BJ (cell line): ENCODE measurements at places on chromosomes 7 and 10. TPM values are rescaled to one million over a fixed set of nuclear protein-coding genes. Genes with fewer than 3 reads are reported as not detected.

- no peak for DNase-seq
Measured at GRCh38 chr10:106226828-106227227, 937.7 kb downstream of the SORCS1 start.

DNA sequence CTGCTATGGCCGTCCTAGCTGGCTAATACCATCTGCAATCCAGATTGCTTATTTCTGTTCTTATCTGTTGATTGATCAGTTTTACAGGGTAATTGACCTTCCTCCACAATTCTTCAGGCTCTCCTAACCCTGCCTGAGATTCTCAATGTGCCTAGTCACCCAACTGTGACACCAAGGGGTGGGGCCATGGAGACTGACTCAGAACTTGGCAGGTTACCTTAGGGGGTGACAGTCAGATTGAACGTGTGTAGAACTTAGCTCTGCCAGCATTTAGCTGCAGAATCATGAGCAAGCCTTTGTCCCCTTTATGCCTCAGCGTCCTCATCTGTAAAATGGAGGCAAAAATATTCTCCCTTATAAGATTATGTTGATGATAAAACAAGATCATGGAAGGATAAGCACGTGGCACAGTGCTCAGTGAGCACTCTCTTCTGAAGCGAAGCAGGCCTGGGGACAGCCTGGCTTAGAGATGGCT lies 19.1 kb upstream of the LEP start:
- peak; percentile 59 for DNase-seq

- no peak for DNase-seq
Measured at GRCh38 chr7:128099204-128099671, 68.0 kb upstream of the LRRC4 start.

DNA sequence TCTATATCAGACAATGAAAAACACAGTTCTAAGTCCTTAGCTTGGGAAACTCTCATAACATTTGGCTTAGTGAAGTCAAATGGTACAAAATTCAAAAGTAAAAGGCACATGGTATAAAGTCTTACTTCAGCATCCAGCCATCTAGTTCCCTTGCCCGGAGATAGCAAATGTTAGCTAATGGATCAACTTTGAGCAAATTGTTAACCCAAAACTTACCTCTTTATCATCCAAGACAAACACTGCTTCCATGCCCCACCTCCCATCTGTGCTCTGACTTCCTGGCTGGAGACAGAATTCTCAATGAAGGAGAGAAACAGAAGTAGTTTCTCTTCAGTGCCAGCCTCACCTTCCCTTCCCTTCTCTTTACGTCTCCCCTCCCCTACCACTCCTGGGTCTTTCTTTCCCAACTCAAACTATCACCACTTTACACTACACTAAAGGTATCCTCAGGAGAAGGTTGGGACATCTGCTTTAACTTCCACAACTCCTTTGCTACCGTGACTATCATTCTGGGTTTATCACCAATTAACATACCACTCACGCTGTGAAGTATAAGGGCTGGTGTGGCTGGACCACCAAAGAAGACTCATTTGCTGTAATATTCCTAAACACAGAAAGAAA lies 21.2 kb upstream of the ZNRF2 start:
- no peak for DNase-seq

DNA sequence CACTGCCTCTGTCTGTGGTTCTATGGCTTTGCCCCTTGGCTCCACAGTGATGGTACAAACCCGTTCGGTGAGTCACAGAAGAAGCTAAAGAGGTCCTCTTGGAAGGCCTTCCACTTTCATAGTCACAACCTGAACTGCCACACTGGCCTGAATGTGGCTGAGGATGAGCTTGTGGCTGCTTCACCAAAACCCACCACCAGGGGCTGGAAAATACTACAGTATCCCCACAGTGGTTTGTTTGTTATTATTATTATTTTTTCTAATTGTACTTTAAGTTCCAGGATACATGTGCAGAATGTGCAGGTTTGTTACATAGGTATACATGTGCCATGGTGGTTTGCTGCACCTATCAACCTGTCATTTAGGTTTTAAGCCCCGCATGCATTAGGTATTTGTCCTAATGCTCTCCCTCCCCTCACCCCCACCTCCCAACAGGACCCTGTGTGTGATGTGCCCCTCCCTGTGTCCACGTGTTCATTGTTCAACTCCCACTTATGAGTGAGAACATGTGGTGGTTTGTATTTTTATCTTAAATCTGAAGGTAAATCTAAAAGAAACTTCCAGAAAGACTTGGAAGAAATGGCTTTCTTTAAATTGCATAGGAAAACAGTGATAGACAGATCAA lies 160.8 kb upstream of the NPSR1 start:
- DNase-seq: no peak

GRCh38 chr7:95595746-95596197 lies 544 bp downstream of the PDK4 start:
- no peak for DNase-seq

DNA sequence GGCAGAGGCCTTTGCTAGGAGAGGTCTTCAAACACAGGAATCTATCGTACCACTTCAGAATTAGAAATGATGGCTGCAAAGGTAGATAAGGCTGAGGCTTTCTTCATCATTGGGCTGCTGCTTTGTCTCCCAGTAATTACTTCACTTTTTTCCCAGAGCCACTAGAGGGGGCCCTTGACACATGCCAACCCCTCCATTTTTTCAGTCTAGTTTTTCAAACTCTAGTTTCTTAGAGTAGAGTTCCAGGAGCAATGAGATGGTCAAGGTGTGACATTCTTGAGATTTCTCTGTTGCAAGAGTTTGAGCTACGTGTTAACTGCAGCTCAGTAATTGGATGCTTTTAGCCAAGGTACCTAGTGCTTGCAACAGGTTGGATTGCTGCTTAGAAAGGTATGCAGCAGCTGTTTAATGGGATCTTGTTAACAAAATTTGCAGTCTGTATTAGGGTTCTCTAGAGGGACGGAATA lies 33.8 kb upstream of the RBM20 start:
- DNase-seq: no peak

DNA sequence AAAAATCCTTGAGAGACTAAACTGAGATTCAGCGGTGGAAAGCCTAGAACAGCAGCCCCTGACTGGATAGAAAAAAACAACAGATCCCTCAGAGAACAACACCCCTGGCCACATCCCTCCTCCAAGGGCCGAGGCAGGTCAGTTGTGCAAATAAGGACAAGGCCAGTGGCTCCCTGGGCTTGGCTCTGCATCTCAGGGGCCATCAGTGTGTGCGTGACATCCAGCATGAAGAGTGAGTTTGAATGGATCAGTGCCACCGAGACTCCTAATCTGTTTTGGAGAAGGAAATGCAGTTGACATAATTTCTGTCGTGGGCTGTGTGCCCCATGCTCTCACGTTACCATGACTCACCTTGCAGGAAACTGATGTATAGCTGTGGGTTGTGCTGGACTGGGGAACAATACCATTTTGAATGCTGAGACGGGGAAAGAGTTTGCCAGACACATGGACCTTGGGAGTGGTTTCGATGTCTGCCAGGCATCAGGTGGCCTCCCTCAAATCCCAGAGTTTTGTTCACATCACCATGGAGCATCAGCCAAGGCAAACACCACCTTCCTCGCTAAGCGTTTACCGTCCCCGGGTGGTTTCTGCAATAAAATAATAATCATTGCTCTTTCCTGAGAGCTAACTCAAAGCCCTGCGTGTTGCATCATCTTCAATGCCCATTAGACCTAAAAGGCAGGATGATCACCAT lies 153.2 kb upstream of the FZD8 start:
- no peak for DNase-seq

DNA sequence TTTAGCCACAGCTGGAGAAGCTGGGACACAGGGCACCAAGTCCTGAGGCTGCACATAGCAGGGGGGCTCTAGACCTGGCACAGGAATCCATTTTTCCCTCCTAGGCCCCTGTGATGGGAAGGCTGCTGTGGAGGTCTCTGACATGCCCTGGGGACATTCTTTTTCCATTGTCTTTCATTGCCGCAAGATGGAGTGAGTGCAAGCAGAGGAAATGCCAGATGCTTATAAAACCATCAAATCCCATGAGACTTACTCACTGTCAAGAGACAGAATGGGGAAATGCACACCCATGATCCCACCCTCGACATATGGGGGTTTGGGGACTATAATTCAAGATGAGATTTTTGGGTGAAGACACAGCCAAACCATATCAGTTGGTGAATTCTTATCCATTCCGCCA lies 94.7 kb upstream of the FERD3L start:
- DNase-seq: no peak

GRCh38 chr7:93509303-93509702 lies 65.2 kb downstream of the CALCR start:
- DNase-seq: no peak

DNA sequence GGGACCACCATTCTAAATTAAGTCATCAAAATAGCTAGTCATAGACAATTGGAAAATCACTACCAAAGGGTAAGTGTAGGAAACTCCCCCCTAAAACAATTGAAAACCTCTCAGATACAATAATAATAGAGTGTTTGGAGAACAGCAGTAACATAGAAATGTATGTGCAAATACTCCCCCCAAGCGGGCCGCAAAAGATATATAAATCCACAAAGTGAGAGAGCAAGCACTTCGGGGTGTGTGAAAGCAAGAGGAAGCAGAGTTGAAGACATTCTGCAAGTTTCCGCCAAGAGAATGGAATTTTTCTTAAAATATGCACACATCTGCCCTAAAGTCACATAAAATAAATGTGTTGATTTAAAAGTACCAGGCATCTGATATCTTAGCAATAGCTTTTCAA lies 33.3 kb downstream of the CHCHD3 start:
- no peak for DNase-seq

DNA sequence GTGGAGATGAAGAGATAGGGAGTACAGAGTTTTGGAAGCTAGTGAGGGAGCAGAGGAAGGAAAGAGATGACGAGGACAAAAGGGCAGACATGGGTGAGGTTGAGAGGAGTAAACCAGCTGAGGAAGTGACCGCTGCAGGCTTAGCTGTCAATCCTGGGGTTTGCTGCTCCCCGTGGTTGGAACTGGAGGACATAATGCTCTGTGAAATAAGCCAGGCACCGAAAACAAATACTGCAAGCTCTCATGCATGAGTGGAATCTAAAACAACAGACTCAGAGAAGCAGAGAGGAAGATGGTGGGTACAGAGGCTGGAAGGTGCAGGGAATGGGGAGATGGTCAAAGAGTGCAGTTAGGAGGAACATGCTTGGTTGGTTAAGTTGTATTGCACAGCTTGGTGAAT lies 482.2 kb upstream of the C7orf33 start:
- no peak for DNase-seq

DNA sequence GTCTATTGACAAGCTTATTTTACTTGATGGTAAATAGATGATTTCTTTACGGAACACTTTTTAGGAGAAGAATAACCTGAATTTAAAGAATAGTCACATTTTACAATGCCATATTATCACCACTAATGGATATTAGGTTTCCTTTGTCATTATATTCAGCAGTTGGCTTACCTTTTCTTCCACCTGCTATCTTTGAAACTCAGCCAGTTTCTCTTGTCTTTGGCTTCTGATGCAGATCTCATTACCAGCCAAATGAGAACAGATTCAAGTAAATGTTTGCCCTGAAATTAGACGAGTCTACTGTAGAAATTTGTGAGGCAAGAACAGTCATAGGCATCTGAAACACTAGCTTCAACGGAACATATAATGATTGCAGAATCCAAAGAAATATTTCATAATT lies 85.5 kb upstream of the OIT3 start:
- DNase-seq: no peak

GRCh38 chr10:59829601-59830000 lies 76.3 kb upstream of the MRLN start:
- DNase-seq: no peak

- DNase-seq: no peak
Measured at GRCh38 chr7:116752305-116753074, 80.5 kb downstream of the MET start.

DNA sequence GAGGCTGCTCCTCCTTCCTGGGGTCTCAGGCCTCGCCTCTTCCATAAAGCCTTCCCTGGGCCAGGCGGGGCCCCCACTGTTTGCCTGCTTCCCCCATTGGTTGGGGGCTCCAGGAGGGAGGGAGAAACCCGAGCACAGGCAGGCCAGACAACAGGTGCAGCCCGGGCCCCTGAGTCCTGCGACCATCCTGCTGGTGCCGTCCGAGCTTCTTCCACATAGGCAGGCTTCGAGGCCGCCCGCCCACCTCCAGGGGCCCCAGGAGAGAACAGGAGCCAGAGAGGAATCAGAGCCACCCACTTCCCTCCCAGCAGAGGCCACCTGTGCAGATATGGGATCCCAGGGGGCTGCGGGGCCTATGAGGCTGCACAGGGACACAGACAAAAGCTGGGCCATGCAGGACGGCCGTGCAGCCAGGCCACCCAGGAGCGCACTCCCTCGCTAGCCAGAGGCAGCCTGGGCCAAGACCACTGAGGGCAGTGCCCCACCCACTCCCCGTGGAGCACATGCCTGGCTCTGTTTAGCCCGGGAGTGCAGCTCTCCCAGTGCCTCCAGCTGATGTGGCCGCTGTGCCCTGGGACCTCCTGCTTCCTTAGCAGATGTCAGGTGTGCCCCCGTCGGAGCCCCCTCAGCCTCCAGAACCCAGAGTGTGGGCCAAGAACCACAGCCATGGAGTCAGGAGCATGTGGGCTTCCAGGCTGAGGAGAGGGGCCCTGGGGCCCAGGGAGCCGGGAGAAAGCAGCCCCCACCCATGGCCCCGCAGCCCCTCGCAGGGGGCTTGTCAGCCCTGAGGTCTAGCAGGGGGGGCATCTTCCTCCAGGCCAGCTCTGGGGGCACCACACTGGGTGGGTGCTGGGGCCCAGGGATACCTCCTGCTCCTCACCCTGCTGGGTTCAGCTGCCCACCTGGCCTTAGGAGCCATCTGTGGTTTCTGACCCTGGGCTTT lies 59.9 kb upstream of the INPP5A start:
- no peak for DNase-seq

DNA sequence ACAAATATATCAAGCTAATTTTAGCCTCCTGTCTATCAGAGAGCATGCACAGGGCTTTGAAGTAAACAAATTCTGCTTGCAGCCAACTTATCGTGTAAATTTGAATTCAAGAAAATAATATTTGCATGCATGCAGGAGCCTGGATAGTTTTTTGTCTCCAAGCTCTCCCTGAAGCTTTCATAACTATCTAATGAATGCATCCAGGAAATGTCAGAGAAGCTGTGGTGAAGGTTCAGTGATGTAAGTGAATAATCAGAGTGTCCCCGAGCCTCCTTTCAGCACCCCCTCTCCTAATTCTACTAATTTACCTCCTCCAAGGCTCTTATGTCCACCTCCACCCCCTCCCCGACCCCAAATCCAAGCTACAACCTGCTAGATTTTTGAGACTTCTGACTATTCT lies 172.0 kb upstream of the ZNF32 start:
- no peak for DNase-seq

Gene DYNC1I1
- 0.06 and 0.11 TPM in 2 replicates for polyA plus RNA-seq

Gene TUBB8
- 0.10 TPM in 1 of 2 replicates, not detected in the other for polyA plus RNA-seq

Gene TCERG1L
- not detected in 2 replicates for polyA plus RNA-seq

Gene PSAP
- polyA plus RNA-seq: 1,482 and 1,979 TPM in 2 replicates
